ENCODE measurements at places on chromosomes 2 and 18.

DNA sequence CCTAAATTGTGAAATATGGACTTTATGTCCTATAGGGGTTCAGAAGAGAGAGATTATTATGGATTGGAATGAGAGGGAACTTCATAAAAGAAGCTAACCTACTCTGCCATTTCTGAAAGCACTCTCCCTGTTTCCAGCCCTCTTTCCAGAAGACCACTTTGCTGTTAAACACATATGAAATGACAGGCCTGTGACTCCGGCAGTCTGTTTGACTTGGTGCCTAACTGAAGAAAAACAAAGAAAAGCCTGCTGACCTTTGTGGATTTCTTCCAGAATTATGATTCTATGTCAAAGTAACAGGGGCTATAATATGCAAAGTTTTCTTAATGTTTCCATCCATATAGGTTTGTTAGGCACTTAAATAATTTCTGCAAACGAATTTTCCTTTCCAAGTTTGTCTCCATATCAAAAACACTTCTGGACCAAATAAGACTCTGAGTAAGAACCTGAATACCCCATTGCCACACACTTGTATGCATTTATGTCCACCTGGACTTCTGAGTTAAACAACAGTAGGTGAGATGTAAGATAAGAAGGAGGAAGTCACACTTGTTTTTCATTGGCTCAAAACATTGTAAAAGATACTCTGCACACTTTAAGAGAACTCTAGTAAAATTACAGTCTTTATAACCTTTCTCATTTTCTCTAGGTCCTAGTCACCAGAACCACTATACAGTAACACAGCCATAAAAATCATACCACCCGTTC is 111.7 kb downstream of the PIEZO2 start:
- no peak for DNase-seq

- no peak for DNase-seq
Measured at GRCh38 chr2:96359310-96359709, 23.7 kb downstream of the NCAPH start.

DNA sequence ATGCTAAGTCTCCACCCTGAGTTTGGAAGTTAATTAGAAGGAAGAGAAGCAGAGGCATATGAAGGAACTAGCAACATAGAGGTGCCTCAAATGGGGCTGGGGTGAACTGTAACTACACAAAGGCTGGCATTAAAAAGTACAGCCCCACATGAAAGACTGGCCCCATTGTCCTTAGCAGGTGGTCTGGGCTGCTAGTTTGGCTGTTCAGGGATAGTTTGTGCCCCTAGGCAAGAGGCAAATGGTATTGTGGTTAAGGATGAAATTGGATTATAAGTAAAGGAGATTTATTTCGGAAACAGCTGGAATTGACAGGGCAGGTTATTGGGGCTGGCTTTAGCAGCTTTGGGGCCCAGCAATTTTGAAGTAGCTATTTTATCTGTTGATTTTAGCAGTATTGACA is 365.7 kb upstream of the TNP1 start:
- no peak for DNase-seq

GRCh38 chr2:104531122-104531521 is 322.8 kb upstream of the POU3F3 start:
- no peak for DNase-seq

- DNase-seq: no peak
Measured at GRCh38 chr2:1305342-1306013, 107.8 kb upstream of the TPO start.

- DNase-seq: no peak
Measured at GRCh38 chr2:233404222-233404621, 49.9 kb downstream of the DGKD start.

DNA sequence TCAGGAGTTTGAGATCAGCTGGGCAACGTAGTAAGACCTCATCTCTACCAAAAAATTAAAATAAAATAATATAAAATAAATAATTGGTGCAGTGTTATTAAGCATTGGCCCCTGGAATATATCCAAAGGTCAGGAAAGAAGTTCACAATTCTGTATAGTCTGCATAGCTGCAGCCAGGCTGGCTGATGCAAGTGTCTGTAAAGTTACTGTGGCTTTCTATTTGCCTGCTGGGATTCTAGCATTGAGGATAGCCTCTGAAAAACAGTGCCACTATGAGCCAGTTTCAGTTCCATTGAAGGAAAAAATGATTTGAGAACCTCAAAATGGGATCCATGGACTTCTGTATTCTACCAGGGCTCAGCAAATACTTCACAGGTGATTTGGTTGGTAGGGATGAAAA is 208.6 kb downstream of the PARD3B start:
- no peak for DNase-seq
